ENCODE measurements at places on chromosomes 3 and 15. TPM values are rescaled to one million over a fixed set of nuclear protein-coding genes. Genes with fewer than 3 reads are reported as not detected.

The CCR3 gene
- 0.94 TPM for total RNA-seq

The SLC4A7 gene
- total RNA-seq, result 111 TPM

The PTX3 gene
- 809 TPM for total RNA-seq

The ZKSCAN7 gene
- total RNA-seq, result 4.6 TPM

The ZNF280D gene
- total RNA-seq, result 16.2 TPM

The PP2D1 gene
- total RNA-seq, result not detected

The JMJD7 gene
- total RNA-seq, result 4.8 TPM

All from smooth muscle cell of the coronary artery (primary cell).